Hematopoietic multipotent progenitor cell (in vitro differentiated cells): ENCODE measurements at places on chromosomes 6 and 20.

- no peak for DNase-seq
These were observed 11.7 kb downstream of the SOD2 start for GRCh38 chr6:159681191-159681880.

DNA sequence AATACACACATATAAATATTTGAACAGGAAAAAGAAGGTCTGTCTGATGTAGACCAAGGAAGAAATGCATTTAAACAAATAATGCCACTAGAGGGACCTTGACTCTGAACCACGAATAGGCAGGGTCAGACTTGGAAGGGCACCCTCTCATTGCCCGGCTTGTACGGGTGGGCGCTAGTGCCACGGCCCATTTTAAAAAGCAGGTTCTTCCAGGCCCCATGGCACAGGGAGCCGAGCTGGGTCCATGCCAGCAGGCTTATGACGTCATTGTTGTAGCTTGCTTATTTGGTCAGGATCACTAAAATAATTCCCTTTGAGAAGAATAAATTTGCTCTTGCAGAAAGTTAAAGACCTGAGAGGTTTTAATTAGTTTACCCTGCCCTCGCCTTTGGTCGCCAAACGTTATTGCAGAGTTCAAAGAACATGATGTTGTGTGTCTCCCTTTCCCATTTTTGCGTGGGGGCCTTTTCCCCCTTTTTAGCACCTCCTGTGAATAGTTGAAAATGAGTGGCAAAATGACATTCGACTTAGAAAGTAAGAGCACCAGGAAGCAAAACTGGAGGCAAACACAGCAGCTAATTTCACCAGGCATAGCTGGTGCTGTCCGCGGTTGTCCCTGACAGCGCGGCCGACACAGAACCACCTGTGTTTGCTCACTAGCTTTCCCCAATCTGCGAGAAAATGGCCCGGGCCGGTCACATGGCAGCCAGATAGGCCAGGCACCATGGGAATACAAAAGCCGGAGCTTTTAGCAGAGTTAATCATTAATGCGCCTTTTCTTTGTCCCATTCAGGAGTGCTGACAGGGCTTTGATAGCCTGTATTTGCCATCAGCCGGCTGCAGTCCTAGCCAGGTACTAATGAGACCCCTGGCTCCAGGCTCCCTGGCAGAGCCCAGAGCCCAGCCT, 93.8 kb downstream of the FOXA2 start:
- no peak for DNase-seq

DNA sequence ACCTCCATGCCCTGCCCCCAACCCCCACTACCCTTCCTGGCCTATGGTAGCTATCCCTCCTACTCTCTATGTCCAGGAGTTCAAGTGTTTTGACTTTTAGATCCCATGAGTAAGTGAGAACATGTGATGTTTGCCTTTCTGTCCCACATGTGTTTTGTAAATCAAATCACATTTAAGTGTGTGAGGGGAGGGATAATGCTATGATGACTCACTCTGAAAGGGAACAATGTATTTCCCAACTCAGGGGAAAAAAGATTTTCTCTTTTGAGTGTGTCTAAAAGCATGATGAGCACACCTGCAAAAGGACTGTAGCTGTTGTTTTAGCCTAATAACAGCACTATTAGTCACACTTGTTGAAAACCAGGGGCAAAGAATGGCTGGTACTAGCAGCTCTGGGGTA, 193.7 kb downstream of the GJA10 start:
- DNase-seq, result no peak

DNA sequence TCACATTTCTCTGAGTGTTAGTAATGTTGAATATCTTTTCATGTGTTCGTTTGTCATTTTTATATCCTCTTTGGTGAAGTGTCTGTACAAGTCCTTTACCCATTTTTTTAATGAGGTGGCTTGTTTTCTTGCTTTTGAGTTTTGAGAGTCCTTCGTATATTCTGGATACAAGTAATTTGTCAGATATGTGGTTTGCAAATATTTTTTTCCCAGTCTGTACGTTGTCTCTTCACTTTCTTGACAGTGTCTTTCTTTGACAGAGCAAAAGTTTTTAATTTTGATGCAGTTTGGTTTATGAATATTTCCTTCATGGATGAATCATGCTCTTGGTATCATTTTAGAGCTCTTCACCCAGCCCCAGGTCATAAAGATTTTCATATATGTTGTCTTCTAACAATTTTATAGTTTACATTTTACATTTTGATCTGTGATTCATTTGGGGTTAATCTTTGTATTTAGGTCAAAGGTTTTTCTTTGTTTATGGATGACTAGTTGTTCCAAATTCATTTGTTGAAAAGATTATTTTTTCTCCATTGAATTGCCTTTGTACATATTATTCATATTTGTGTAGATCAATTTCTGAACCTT, 152.5 kb downstream of the MRPL14 start:
- no peak for DNase-seq

GRCh38 chr20:50848846-50849673, 54.2 kb downstream of the BCAS4 start:
- no peak for DNase-seq

- DNase-seq, result no peak
These were observed 10.3 kb upstream of the PDYN start for GRCh38 chr20:2004171-2004570.

- no peak for DNase-seq
These were observed 1.1 kb upstream of the TGM2 start for GRCh38 chr20:38165966-38166702.

GRCh38 chr20:3165473-3166337, 6.0 kb upstream of the FASTKD5 start:
- peak; percentile 44 for DNase-seq

- no peak for DNase-seq
These were observed 208.6 kb upstream of the RNF217 start for GRCh38 chr6:124753562-124754105.

DNA sequence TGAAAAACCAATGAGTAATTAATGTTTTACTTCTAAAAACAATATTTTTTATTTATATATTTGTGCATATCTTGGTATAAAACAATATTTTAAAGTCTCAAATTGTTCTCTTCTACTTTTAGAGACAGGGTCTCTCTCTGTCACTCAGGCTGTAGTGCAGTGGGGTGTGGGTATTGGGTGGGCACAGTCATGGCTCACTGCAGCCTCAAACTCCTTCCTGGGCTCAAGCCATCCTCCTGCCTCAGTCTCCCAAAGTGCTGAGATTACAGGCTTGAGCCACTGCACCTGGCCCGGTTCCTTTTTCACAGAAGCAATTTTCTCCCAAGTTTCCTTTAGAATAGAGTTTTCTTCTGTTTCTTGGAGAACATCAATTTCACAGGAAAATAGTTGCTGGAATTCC, 102.8 kb downstream of the TMEM242 start:
- DNase-seq, result no peak

- no peak for DNase-seq
These were observed 90.5 kb upstream of the EYA2 start for GRCh38 chr20:46804126-46804525.

DNA sequence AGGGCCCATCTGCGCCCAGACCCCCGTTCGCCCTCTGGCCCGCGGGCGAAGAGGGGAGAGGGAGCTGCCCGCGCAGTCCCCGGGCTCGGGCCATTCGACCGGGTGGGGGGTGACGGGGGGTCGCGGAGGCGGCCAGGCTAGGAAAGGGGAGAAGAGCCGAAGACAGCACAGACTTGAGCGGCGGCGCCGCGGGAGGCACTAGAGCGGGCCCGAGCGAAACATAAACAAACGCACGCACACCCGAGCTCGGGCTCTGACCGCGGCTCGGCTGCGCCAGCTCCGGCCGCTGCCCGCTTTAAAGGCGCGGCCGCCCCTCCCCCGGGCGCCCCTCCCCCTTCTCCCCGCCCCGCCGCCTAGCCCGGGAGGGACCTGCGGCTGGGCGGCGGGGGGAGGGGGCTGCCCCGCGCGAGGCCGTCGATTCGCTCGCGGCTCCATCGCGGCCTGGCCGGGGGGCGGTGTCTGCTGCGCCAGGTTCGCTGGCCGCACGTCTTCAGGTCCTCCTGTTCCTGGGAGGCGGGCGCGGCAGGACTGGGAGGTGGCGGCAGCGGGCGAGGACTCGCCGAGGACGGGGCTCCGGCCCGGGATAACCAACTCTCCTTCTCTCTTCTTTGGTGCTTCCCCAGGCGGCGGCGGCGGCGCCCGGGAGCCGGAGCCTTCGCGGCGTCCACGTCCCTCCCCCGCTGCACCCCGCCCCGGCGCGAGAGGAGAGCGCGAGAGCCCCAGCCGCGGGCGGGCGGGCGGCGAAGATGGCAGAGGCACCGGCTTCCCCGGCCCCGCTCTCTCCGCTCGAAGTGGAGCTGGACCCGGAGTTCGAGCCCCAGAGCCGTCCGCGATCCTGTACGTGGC, at the start of gene FOXO3:
Gene FOXO3, plus strand, starts transcription at position 455 of the 846 bp plus-strand sequence. Its CDS starts 292 bp downstream, at position 747.
- peak; percentile 41 for DNase-seq

GRCh38 chr20:22920898-22921297, 114.2 kb upstream of the SSTR4 start:
- DNase-seq, result no peak

GRCh38 chr6:40326714-40327421, 260.3 kb downstream of the LRFN2 start:
- DNase-seq, result no peak

DNA sequence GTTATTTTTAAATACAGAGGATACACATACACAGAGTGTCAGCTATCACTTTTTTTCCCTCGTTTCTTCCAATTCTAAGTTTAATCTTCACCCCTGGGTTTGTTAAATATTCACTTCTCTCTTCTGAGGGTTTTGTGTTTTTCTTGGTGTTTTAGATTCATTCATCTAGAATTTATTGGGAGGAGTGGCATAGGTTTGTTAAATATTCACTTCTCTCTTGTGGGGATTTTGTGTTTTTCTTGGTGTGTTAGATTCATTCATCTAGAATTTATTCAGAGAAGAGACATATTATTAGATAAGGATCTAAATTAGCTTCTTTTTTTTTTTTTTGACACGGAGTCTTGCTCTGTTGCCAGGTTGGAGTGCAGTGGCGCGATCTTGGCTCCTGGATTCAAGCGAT, 3.9 kb downstream of the GTF2H5 start:
- no peak for DNase-seq

GRCh38 chr20:3068986-3069900, 2.2 kb upstream of the OXT start:
- no peak for DNase-seq

- peak; percentile 77 for DNase-seq
These were observed 12.7 kb upstream of the EFHC1 start for GRCh38 chr6:52407467-52407866.

- DNase-seq, result no peak
These were observed 1.8 kb downstream of the CHMP4B start for GRCh38 chr20:33812908-33813462.

DNA sequence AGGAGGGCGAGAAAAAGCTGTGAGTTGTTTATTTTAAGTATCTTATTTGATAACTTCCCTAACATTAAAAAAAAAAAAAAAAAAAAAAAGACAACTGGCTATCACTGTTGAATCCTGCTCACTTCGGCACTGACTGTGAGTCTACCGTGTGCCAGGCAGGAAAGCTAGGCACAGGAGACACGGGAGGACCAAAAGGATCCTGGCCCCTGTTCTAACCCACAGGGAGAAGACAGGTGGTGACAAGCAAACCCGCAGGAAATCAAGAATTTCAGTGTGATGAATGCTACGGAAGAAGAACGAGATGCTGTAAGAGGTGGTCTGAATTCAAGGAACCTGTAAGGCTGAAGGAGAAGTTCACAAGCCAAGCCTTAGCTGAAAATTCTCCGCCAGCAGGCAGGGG, 94.7 kb upstream of the NFATC2 start:
- DNase-seq, result no peak

DNA sequence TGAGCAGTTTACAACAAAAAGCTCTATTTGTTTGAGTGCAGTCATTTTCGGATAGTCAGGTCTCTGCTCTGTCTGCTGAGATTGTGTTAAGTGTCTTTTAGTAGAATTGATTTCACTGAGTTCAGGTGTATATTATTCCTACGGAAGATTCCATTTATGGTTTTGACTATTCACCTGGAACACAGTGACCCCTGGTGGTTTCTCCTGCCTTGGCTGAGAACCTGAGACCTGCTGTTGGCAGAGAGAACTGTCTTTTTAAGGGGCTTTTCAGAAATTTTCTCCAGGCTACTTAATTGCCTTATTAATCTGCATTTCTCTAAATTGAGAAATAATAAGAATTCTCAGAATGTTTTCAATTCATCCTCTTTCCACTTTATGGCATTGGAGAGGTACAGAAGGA, 508.0 kb downstream of the TBC1D32 start:
- DNase-seq, result peak; percentile 17

GRCh38 chr6:152859225-152859624, 108.6 kb downstream of the VIP start:
- DNase-seq, result no peak

DNA sequence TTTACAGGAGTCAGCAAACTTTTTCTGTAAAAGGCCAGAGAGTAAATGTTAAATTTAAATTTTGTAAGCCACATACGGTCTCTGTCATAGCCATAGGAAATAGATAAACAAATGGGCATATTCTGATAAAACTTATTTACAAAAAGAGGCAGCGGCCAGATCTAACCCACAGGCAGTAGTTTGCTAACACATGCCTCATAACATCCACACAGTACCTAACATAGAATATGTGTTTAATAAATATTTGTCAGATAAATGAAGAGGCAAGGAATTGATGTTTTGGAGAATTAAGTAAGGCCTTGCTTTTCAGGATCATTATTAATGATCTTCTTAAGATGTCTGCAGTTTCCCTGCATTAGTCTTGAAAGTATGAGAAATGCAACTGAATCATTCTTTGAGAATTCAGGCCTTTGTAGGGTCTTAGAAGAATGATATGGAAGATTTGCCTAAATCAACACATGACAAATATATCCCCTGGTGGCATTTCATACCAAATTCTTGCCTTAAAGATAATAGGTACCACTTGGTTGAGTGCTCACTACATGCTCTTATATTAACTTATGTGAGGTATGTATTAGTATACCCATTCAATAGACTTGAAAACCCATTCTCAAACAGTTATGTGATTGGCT, 39.3 kb upstream of the TRAM2 start:
- DNase-seq, result no peak

DNA sequence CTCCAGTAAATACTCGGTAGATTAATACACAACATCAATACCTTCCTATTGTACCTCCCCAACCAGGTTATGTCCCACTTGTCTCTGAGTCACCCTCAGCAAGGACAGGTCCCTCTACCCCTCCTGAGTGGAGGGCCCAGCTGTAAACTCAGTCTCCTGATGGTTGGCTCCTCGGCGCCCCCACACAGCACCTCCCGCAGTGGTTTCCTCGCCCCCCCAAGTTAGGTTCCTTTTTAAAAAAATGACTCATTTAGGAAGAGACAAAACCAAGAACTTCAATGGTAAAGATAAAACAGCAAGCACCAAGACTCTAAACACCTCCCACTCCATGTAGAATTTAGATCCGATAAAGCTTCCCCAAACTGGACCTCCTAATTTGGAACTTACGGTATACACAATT, 83.5 kb downstream of the TRERF1 start:
- DNase-seq, result no peak

- no peak for DNase-seq
These were observed 138.7 kb upstream of the MYLIP start for GRCh38 chr6:15990179-15990578.
